ENCODE measurements at places on chromosomes 1 and 21.
A peak's percentile ranks its signal among the peaks of the same experiment; 100 is the strongest.

DNA sequence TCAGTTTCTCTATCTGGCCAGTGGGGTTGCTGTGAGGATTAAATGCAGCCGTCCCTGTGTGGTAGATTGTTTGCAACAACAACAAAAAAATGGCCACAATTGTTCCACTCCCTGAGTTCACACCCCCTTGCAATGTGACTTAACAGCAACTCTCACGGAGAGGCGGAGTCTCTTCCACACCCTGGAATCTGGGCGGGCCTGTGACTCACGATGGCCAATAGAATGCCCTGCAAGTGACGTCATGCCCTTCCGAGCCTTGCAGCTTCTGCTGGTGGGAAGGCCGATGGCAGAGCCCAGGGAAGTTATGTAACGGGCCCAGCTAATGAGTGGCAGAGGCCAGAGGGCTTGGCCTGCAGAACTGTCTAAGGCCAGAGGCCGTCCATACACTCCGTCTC, 87.9 kb downstream of the RIPK4 start:
- no peak for DNase-seq

DNA sequence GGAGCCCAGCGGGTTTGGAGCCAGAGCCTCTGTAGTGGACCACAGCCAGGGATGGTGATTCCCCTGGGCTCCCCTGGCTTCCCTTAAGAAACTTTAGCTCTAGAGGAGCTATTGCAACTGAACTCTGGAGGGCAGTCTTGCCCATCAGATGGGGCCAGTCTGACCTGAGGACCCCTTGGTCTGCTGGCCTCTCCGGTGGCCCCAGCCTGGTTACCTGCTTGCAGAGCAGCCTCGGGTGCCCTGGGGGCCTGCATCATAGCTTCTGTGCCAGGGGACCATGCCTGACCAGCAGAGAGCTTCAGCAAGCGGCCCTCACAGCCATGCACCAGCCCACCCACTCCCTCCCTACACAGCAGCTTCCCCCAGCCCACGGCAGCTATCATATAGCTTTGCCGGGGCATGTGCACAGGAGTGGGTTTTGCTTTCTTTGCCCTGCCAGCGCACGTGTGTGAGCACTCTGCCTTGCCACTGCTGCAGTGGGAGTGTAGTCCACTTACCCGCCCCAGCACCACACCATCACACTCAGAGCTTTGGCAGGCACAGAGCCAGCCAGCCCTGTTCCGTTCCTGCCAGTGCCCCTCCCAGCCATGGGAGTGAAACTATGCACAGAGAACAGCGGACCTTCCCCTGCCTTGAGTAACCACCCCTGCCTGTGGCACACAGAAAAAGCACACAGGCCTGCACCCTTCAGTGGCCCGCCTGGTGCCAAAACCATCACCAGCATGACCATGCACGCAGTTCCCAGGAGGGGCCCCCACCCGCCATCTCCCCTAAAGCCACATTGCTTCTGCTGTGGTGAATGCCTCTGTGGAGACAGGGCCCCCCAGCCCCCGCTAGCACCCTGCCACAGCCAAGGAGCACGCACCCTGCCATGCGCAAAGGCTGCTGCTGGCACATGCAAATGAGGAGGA, 442.9 kb upstream of the NEGR1 start:
- DNase-seq: no peak

DNA sequence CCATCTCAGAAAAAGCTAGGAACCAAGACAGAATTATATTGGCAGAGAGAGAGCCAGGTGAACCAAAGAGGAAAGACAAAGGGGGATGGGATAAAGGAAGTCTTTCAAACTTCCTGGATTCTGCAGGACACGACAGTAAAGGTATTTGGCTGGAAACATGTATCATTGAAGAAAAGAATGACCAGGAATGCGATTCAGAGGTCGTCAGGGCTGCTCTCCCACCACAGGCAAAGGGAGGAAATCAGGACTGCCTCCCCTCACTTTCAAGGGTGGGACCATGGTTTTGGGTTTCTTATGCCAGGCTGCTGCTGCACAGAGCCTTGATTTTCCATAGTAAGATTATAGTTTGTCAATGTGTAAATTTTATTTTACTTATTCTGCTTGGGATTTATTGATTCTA, 848.8 kb downstream of the BRINP3 start:
- DNase-seq: no peak

GRCh38 chr1:115753361-115753760, 15.2 kb downstream of the CASQ2 start:
- no peak for DNase-seq

DNA sequence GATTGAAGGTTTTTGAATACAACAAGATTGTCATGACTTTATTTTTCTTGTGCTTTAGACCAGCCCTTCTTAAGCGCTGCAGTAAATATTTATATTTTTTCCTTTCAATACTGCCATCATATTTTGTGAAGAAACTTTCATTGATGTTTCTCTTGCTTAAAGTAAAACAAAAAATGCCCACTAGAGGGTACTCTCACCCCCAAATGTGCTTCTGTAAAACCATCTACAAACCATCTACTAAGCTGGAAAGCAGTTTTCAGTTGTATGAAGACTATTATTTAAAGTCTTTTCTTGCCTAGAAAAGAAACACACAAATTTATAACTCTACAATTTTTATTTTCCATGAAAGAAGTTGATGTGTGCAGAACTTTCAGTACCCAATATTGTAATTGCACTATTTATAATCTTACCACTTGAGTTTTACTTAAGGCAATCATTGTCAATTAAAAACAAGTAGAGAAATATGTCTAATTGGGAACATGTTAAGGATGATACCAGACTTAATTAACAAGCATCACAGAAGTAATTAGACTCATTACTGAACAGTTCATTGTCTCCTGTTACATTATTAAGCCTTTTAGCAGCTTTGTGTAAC, 10.7 kb downstream of the LEPR start:
- peak; percentile 36 for DNase-seq

- DNase-seq: no peak
Observed at GRCh38 chr1:51442198-51442597, 76.9 kb downstream of the EPS15 start.

DNA sequence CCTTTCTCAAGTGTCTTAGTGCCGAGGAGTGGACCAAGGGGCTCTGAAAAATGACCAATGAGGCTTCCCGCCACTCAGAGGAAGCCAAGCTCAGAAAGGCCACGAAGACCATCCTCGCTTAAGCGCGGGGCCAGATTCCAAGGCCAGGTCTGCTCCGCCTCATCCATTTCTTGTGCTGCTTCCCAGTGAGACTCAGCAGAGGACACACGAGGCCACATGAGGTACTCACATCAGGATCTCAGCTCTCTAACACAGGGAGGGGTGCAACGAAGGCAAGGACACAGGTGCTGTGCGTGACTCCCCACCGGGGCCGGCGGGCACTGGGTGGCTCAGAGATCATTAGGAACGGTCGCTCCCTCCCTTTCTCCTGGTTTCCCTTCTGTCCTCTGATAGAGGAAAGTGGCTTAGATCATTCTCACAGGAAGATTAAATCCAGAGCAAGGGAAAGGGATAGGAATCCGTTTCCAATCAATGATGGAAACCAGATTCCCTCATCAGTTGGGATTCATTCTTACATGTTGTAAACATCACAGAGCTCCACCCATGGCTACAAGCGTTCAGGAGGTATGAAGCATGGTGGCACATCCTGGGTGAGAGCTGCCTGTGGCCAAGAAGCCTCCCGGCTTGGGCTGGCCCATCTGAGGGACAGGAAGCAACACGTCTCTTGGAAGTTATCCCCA, 46.7 kb downstream of the CAPZB start:
- no peak for DNase-seq

GRCh38 chr1:63874278-63874880, 100.6 kb downstream of the ROR1 start:
- DNase-seq: no peak

DNA sequence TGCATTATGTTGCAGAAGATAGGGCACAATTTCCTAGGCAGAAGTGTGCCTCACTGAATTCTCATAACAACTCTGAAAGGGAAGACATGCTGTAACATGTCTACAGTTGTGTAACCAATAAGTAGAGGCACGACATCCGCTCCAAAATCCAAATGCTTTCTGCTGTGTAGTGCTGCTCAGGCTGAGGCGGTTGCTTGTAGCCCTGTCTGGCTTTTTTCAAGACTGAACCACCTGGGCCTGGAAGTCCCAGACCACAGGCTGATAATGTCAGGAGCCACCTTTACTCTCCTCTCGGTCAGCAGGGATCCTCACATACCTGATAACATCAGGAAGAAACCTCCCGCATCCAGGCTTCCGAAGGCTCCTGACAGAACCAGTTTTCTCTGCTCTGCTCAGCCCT, 10.9 kb downstream of the AKNAD1 start:
- no peak for DNase-seq

DNA sequence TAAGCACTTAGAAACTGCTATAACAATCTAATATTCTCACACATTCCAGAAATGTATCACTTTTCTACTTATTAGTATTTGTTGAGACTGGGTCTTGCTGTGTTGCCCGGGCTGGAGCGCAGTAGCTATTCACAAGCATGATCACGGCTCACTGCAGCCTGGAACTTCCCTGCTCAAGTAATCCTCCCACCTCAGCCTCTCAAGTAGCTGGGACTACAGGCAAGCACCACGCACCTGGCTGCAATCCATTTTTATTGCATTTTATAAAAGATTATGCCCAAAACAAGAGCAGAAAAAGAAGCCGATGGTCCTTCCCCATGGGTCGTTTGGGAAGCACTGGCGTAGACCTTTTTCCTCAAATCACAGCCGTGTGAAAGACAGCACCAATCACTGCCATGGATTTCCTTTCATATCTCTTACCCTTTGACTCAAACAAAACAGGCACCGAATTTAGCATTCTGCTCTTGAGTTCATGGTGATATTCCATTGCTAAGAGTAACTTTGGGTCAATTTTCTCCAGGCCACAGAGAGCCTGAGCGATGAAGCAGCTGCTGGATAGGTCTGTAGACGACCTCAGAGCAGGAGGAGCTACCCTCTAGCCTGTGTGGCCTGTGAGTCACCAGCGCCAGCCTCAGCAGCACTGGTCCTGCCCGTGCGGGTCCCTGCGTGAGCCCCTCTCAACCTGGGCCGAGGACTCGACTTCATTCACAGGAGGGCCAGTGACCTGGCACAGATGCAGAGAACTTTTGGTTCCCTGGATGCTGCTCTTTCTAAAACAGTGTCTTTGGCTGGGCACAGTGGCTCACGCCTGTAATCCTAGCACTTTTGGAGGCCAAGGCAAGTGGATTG, 80.8 kb downstream of the PIK3CD start:
- DNase-seq: no peak

DNA sequence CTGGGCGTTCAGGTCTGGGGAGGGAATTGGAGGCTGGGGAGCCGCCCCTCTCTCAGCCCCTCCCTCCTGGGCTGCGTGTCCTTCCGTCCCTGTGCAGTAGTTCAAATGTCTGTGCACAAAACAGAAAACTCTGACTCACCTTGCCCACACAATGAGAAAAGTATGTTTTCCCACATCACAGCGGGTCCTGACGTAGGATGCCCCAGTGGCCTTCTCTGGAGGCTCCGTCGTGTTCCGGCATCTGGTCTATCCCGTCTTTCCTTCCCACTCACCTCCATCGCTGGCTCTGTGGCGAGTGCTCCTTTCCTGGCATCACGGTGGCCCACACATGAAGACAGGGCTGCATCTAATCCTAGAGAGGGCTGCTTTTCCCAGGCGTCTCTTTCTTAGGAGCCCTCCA, 224.0 kb downstream of the KAZN start:
- DNase-seq: no peak

GRCh38 chr1:232132572-232132971, 497.4 kb downstream of the SIPA1L2 start:
- no peak for DNase-seq

DNA sequence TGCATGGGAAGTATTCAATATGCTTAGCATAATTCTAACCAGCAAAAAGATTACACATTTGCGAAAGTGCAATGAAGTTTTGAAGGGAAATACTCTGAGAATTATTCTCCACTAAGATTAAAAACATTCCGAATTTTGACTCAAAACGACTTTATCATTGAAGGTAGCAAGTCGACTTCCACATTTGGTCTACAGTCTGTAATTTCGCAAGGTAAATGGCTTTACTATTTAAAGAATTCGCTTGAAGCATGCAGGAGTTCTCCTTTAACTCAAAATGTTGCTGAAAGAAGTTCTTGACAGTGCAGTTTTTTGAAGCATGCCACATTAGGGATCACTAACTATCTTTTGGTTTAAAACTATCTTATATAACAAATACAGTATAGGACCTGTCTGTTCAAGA, 161.0 kb upstream of the HP1BP3 start:
- DNase-seq: no peak

- DNase-seq: no peak
Observed at GRCh38 chr1:64679177-64679576, 65.7 kb upstream of the RAVER2 start.

GRCh38 chr1:103171041-103171590, 62.8 kb upstream of the COL11A1 start:
- no peak for DNase-seq

GRCh38 chr1:171794085-171794484, 12.6 kb downstream of the METTL13 start:
- no peak for DNase-seq

DNA sequence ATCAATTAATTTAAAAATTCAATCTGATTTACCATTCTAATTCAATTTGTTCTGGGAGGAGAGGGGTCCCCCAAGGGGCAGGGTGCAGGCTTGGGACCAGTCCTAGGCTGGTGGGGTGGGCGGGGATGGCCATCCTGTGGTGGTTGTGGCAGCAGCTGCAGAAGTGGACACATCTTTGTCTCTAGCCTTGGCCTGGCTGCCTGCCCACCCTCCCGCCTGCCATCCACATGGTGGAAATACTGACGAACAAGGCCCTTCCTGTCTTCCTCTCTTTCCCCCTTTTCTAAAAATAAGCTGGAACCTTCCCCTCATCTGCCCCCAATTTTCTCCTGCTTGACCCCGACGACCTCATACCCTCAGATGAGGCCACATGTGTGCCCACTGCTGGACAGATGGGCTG, 130.9 kb downstream of the FOXD2 start:
- DNase-seq: no peak

DNA sequence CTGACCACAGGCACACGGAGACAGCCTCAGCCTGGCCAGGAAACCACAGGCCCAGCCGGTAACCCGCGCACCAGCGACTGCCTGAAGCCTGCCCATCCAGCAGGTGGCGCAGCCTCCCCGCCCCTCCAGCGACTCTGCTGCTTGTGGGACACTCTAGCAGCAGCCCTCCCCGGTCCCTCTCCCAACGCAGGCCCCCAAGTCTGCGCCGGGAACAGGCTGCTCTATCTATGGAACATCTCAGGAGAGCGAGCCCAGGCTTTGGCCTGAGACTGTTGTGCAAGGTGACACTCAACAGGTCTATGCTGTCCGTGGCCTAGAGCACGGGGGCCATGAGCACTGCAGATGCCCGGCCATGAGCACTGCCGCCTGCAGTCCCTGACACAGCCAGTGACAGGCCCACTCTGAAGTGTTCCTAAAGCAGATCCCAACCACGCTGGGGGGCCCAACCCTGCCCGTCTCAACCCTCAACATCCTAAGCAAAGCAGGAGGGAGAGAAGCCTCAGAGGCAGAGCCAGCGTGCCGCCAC, 28.4 kb downstream of the WDR4 start:
- DNase-seq: peak; percentile 63

- no peak for DNase-seq
Observed at GRCh38 chr1:34007760-34008159, 143.9 kb downstream of the HMGB4 start.

GRCh38 chr1:224529844-224530243, 86.3 kb upstream of the CNIH3 start:
- DNase-seq: no peak

Data from GM13977 (cell line).